ENCODE measurements at places on chromosomes 5 and 9. TPM values are rescaled to one million over a fixed set of nuclear protein-coding genes. Genes with fewer than 3 reads are reported as not detected.

PCDHA5 gene
- 4.4 TPM for total RNA-seq

TAF11L10 gene
- total RNA-seq: not detected

IFNA13 gene
- not detected for total RNA-seq

ASS1 gene
- 7.7 TPM for total RNA-seq

GRCh38 chr5:134432174-134432573, 20.5 kb upstream of the CDKN2AIPNL start:
- DNase-seq: no peak

DNA sequence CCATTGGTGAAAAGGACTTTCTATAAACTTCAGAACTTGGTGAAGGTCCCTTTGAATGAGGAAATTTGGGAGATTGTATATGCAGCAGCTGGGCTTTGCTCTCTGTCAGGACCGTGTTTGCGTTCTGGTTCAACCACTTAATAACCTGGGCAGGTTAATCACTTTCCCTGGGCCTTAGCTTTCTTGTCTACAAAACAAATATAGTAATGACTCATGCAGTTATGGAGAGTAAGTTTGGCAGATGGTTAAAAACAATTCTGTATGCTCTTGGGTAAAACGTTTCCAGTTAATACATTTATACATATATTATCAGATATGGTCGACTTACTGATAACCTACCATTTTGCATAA, 197.0 kb downstream of the ARHGEF28 start:
- DNase-seq: no peak

DNA sequence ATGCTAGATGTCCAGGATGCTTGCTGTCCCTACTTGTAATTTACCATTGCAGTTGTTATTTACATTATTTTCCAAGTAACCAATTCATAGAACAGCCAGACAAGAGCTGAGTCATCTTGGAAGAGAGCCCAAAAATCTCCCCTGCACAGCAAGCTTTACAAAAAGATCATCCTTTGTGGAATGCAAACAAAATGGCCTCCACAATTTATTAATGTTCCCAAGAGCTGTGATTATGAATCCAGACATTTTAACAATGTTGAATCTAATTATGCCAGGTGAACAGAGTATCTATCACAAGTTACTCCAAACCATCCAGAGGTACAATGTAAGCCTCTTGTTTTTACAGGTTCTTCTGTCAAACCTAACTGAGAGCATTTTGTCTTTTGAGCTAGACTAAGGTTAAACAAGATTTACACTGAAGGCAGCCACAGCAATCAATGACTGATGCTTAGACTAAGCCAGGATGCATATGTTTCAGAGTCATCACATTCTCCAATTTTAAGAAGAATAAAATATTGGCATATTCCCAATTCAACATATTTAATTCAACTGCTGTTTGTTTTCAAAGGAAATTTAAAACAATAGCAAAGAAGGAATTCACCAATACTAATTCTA, 95.3 kb upstream of the SLC12A2 start:
- DNase-seq: no peak

GRCh38 chr5:141908796-141909195, 14.9 kb upstream of the DELE1 start:
- no peak for DNase-seq

DNA sequence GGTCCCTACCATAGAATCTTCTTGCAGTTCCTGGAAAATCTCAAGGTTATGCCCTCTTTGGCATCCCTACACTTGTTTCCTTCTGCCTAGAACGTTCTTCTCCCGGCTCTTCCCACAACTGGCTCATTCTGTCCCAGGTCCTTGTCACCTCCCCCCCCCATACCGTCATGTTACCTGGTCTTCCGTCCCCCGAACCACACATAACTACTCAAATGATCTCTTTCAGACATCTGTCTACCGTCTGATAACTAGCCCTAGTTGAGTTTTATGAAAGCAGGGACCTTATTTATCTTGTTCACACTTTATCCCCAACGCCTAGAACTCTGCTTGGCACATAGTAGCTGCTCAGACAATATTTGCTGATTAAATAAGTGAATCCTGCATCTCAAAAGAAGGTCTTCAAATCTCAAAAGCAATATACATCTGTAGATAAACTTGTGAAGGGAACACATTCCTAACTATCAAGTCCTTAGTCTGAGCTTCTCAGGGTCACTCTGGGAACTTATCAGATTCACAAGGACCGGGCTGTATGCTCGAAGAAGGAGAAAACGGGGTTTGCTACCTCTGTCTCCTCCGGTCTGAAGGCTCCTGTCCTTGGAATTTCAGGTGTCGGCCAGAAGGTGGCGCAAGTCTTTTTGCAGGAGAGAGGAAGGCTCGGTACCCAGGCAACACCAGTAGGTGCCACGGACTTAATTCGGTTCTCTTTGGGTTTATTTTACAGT, 30.0 kb downstream of the LCP2 start:
- peak; percentile 58 for DNase-seq

DNA sequence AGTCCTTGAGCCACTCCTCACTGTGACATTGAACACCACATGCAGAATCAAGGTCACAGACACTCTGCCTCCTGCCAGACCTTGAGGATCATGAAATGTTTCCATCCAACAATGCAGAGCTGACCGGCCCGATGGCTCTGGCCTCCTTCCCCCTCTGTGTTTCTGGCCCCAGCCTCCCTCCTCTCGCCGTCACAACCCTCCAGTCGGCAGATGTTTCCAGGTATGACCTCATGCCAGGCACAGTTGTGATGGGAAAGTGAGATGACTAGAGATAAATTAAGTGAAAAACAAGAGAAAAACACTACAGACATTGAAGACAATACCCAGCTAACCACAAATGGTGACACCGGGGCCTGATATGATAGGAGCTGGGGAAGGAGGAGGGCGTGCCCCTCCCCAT, 9.8 kb downstream of the NTNG2 start:
- DNase-seq: no peak

Data from progenitor cell of endocrine pancreas (in vitro differentiated cells).